ENCODE measurements at places on chromosomes 11 and 22.
A peak's percentile ranks its signal among the peaks of the same experiment; 100 is the strongest.

- no peak for DNase-seq
Observed at GRCh38 chr22:30591191-30591587, 521 bp downstream of the PES1 start.

GRCh38 chr11:61280883-61281580, 14.1 kb downstream of the VWCE start:
- no peak for DNase-seq

DNA sequence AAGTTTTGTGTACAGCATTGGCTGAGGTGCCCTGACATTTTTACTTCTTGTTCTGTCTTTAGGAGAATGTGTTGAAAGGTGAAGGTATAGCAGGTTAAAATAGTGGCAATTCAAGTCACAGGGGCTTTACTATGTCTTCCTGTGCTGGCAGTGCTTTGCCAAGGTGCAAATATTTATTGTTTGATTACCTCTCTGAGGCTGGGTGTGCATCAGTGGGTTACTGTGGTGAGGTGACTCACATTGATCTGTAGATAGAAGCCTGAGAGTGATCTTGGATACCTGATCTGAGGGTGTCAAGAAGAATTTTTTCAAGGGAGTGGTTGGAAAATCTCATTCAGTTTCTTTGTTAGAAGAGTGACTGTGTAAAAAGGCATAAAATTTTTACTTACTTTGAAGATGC, 90.0 kb downstream of the ARHGAP42 start:
- no peak for DNase-seq

GRCh38 chr22:37211075-37211865, 1.0 kb downstream of the SSTR3 start:
- peak; percentile 25 for DNase-seq

- DNase-seq: no peak
Observed at GRCh38 chr11:2835296-2835695, 50.3 kb downstream of the CDKN1C start.

- no peak for DNase-seq
Observed at GRCh38 chr22:24571266-24571665, 15.5 kb downstream of the SNRPD3 start.

- DNase-seq: no peak
Observed at GRCh38 chr22:35622191-35622913, 5.2 kb upstream of the MB start.

GRCh38 chr11:65932558-65932919, 12.7 kb upstream of the TSGA10IP start:
- DNase-seq: no peak

GRCh38 chr11:25988178-25988577, 343.8 kb upstream of the ANO3 start:
- DNase-seq: no peak

GRCh38 chr11:72085621-72086351, 5.1 kb downstream of the LRRC51 start:
- DNase-seq: no peak

- no peak for DNase-seq
Observed at GRCh38 chr22:21078916-21079315, 33.2 kb downstream of the LRRC74B start.

GRCh38 chr11:75627906-75628668, 40.8 kb downstream of the MAP6 start:
- DNase-seq: no peak

DNA sequence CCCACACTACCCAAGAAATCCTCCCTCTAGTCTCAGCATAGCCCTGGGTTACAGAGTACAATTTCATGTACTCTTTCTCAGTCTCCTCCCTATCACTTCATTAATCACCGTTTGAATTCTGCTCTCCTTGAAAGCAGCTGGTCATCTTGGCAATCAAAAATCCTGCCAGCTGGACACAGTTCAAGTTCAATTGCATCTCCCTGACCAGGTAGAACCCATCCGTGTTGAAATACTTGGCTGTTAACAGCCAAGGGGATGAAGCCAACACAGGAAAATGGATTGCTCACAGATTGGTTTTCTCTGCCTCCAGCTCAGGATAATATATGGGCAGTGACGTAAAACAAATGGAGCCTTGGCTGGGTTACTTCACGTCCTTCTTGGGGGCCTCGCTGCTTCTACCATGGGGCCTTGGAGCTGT, 55.1 kb upstream of the GRK3 start:
- DNase-seq: no peak

GRCh38 chr11:133968300-133968699, 11.5 kb upstream of the IGSF9B start:
- DNase-seq: no peak

DNA sequence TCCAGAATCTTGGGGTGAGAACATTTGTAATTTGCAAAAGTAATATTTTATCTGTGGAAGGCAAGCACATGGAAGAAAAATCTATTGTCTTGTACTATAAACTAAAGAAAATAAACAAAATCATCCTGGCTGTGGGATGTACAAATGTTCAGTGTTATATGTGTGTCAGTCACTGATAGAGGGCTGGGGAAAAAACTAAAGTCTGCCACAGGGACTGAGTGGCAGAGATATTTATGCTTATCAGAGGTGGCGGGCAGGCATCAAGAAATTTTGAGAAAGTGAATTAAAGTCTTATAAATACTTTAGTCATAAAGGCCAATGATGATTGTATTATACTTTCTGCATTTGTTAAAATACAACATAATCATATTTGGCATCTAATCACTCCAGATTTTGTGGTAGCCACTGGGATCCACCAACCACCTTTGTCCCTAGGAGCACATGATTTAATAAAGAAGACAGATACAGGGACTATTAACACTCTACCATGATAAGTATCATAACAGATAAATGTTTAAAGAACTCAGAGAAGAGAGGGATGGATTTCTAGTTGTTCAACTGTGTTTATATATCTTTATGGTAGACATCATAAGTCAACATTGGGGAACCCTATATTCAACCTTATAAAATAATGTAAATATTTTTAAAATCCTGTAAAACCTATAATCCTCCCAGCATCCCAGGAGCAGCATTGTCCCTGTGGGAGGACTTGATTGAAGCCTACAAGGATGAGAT, 2.6 kb upstream of the ENDOD1 start:
- DNase-seq: no peak

GRCh38 chr11:34169686-34170085, 64.3 kb downstream of the NAT10 start:
- no peak for DNase-seq

DNA sequence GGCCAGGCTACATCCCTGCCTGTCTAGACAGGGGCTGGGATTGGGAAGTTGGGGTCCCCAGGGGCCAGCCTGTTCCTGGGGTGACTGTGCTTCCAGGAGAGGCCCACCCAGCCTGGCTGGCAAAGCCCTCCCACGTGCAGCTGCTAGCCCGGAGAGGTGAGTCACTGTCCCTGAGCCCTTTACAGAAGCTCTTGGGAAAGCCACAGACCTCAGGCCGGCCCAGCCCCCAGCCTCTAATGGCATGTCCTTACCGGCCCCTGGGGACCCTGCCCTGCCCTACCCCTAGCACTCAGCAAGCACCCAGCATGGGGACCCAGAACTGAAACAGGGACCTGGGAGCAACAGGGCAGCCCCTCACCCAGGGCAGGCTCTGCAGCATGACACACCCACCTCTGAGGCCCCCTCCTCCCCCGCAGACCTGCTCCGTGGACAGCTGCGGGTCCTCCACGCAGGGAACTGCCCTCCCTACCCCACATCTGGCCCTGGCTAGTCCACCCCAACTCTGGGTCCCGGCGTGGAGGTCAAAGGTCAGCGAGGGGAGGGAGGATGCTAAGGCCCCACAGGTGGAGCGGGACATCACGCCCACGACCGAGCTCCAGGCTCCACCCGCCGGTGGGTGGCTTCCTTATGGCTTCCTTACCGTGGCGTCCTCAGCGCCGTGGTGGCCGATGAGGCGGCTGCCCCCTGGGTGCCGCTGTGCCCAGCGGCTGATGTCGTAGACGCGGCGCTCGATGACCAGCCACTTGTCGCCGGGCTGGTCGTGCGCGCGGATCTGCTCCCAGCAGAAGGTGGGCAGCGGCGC, 615 bp downstream of the FADS3 start:
- DNase-seq: peak; percentile 52

- DNase-seq: no peak
Observed at GRCh38 chr11:43164831-43165230, 147.0 kb upstream of the API5 start.
